Suprapubic skin (tissue), 4 donors: ENCODE measurements at places on chromosomes 1 and 21. TPM values are rescaled to one million over a fixed set of nuclear protein-coding genes. Genes with fewer than 3 reads are reported as not detected.

- no peak for DNase-seq
Measured at GRCh38 chr1:17733661-17734060, 21.5 kb upstream of the ACTL8 start.

DNA sequence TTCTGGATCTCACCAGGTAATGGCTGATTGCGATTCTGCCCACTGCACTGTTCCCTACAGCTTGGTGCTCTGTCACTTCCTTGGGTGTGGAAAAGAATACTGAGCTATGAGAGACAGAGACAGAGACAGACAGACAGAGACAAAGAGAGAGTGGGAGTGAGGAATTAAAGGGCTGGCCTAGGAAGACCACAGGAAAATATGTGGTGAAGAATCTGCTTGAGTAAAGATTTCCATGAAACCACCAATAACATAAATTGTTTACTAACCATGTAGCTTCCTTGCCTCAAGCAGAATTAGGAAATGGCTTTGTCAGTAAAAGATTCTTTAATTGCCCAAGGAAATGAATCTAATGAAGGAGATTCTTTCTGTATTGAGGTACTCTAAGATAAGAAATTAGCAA is 54.4 kb downstream of the MPZL1 start:
- DNase-seq, result no peak

DNA sequence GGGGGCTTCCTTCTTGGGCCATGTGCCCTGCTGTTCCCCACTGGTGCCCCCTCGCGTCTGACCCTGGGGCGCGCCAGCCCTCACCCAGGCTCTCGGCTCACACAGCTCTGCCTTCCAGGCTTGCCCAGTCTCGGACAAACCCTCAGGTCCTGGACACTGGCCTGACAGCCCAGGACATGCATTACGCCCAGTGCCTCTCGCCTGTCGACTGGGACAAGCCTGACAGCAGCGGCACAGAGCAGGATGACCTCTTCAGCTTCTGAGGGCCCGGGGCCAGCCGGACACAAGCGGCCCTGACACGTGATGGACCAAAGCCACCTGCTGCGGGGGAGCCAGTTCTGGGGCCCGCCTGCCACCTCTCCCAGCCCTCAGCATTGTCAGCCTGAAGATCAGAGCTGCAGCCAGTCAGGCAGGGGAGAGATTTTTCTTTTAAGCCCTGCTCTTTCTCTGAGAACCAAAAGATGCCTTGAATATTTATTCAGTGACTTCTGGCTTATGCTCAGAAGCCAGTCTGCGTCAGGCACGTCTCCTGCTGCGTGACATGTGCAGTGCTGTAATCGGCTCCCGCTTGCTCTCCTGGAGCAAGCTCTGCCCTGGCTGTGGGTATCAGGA is 23.4 kb downstream of the LDLRAP1 start:
- DNase-seq, result no peak

DNA sequence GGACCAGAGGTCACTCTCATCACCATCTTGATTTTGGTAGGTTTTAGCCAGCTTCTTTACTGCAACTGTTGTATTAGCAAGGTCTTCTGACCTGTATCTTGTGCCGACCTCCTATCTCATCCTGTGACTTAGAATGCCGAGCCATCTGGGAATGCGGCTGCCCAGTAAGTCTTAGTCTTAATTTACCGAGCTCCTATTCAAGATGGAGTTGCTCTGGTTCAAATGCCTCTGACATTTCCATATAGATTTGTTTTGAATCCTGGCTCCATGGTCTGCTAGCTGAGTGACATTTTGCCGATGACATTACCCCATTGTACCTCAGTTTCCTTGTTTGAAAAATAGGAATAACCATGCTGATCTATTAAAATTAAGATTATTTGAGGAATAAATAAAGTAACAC is 193.9 kb upstream of the HMCN1 start:
- DNase-seq, result no peak

DNA sequence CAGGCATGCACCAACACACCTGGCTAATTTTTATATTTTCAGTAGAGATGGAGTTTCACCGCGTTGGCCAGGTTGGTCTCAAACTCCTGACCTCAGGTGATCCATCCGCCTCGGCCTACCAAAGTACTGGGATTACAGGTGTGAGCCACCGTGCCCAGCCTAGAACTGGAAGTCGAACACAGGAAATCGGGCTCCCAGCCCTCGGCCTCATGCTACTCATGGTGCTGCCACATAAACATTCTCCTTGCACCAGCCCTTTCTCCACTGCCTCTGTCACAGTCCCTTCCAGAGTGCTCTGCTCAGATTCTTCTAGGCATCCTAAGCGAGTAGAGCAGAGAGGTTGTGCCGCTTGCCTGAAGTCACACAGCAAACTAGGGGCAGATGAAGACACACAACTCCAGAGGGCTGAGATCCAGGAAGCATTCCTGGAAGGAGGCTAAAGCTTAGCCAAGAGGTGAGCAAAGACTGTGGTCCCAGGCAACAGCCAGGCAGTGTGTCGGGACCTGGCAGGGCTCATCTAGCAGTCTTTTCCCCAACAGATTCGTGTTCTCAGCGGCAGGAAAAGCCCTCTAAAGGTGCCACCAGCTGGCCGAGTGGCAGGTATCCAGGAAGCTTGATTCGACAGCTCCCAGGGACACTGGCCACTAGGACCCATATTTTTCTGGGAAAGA is 29.6 kb upstream of the NPPB start:
- no peak for DNase-seq

- no peak for DNase-seq
Measured at GRCh38 chr1:25875856-25876692, 566 bp upstream of the PAQR7 start.

DNA sequence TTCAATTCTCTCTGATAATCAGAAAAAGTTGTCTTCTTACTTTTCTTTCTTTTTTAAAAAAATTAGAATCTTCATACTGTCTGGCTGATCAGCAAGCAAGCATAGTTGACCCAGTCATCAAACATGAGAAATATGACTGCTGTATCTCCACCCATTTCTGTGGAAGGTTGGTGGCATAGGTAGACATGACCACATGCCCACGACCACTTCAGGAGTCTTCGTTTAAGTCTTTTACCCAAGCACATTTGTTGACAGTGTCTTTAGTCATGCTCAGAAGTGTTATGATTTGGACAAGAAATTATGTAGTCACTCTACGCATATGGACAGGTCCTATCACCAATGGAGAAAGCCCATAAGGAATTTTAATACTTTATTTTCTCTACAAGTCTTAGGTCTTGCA is 74.8 kb upstream of the HSPA13 start:
- DNase-seq, result no peak

CD2 gene
- total RNA-seq, result 1.7 TPM

DNA sequence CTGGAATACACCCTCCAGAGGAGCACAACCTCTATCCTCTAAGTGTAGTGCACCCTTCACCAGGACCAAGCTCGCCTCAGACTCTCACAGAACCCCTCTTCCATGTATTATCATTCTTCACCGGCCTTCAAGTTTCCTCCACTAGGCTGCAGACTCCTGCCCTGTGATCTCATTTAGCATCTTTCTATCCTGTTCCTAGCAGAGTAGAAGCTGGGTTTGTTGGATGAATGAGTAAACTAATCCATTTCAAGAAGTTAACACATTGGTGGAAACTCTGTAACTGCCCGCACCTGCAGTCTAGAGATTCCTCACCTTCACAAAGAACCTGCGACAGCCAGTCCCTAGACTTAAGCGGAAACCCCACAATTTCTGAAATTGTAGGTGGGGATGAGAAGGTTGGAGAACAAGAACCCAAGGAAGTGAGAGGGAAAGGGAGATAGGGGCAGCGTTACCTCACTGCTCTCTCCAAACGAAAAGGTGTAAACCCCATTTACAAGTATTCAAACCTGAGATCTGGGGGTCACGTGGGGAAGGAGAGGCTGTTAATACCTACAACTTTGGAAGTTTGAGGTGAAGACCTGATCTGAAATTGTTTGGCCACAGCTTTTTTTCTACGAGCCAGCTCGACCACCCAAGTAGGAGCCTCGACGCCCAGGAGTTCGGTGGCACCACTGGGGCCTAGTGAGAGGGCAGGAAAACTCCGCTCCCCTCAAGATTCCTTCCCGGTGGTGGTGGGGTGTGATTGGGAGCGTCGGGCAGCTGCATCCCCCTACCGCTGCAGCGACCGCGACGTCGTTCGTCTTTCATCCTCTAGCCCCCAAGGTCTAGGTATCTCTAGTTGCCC is 1.2 kb downstream of the PTPN14 start:
- DNase-seq, result no peak

DNA sequence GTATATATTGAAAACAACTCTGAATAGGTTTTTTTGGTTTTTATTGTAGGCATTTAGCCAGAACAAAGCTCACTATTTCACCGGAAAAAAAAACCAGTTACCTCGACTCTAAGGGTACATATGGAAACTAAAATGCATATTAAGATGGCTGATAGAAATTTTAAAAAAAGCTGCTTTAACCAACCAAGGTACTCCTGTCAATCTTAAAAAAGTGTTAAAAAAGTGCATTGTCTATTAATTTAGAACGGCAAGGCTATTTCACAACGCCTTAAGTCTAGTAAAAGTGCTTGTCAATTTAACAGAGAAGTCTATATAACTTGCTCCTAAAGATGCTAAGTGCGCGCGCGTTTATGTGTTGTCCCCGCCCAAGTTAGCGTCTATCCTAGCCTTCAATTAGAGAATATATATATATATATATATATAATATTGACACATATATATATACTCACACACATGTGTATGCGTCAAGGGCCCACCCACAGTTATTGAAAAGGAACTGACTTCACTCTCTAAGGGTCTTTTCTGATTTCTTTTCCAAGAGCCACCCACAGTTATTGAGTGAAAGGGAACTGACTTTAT is 934 bp downstream of the ASPM start:
- DNase-seq, result no peak

GRCh38 chr1:17259233-17259873 is 10.5 kb downstream of the PADI3 start:
- DNase-seq, result no peak

- DNase-seq, result no peak
Measured at GRCh38 chr1:93880731-93881130, 1.7 kb upstream of the DNTTIP2 start.

- DNase-seq, result no peak
Measured at GRCh38 chr1:246398126-246398813, 108.8 kb downstream of the SMYD3 start.

- no peak for DNase-seq
Measured at GRCh38 chr1:210535761-210536160, 207.1 kb downstream of the HHAT start.

DNA sequence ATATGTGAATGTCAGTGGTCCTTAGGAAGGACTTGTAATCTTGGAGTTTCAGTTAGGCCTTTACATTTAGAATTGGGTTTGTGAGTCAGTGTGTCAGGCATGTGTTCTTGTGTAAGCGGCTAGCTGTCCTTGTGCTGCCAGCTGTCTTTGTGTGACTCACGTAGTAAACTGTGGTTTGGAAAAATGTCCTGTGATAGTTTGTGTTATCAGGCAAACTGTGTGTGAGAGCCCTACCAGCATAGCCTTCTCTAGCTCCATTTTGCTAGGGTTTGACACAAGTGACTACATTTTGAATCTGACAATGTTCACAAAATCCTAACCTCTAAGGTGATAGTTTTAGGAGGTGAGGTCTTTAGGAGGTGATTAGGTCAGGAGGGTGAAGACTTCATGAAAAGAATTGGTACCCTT is 6.9 kb upstream of the SLC35D1 start:
- no peak for DNase-seq

TARDBP gene
- 167 TPM for total RNA-seq

- DNase-seq, result no peak
Measured at GRCh38 chr1:60908159-60908558, 174.2 kb upstream of the NFIA start.

AQP10 gene
- total RNA-seq, result not detected

DNA sequence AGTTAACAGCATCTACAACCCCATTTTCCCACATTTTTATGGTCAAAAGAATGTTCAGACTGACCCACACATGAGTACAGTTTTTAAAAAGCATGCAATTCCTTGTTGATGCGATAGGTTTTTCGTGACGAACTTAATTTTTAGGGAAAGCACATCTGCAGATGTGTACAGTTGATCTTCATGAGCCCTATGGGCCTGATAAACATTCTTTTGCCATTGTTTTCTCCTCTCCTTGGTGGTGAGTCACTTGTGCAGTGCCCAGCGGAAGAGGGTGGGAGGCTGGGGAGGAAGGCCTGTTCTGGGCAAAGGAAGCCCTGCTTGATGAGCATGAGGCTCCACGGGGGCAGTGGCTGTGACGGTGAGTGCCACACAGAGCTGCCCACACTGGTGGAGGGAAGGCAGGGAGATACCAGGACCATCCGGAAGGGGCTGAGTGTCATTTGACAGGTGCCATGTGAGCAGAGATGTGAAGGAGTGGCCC is 5.3 kb downstream of the ARF1 start:
- DNase-seq, result no peak

- DNase-seq, result no peak
Measured at GRCh38 chr1:98482611-98483010, 178.9 kb upstream of the SNX7 start.

DNA sequence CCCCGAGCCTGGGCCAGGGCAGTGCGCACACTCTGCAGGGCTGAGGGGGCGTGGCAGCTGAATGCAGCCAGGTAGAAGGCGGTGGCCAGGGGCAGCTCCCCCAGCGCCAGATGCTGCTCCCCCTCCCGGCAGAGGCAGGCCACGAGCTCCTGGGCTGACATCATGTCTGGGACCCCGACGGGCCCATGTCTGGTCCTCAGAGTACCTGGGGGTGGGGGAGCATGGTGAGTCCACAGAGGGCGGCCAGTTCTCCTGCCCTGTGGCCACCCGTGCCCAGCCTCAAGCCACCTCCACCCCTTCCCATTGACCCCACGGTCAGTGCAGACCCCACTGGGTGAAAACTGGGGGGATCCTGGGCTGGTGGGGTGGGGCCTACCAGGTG is 838 bp downstream of the TTC34 start:
- DNase-seq, result peak; percentile 75

GRCh38 chr1:25809929-25810328 is 9.8 kb upstream of the MTFR1L start:
- no peak for DNase-seq

DNA sequence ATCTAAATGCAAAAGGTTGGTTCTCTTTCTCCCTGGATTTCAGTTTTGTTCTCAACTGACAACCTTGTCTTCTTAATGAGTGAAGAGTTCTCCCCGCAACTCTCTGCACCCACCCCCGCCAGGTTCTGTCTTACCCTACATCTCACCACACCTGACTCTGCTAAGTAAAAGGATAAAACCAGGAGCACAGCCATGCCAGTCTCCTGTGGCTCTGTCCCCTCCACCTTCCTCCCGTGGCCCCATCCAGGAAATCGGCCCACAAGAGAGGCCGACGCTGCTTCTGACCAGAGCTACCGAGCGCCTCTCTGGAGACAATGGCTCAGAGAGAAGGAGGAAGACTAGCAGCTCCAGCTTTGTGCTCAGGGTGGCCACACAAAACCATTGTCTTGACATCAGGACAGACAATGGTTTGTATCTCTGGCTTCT is 72.2 kb downstream of the PLEKHA6 start:
- no peak for DNase-seq

GRCh38 chr1:108584428-108584856 is 24.5 kb downstream of the EEIG2 start:
- no peak for DNase-seq

DNA sequence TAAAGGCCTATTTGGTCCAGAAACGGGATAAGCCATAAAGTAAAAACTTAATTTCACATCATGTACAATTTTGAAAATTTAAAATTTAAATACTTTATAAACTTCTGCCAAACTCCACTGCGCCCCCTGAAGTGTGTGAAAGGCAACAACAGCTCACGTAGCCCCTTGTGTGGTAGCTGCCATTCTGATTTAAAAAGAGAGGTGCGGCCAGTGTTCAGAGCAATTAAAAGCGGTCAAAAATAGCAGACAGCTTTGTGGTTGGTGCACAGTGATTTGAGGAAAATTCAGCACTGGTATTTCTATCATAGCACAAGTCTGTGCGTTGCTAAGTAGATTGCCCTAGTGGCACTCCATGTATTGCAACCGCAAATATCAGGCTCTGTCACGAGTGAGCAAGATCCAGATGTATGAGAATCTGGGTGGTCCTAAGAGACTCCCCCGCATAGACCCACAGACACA is 122.5 kb downstream of the ATG4C start:
- DNase-seq, result no peak
